Hypothalamus (tissue), 51 donors: ENCODE measurements at places on chromosomes 16 and 17.

GRCh38 chr17:1644493-1645206, 882 bp downstream of the SCARF1 start:
- no peak for DNase-seq

DNA sequence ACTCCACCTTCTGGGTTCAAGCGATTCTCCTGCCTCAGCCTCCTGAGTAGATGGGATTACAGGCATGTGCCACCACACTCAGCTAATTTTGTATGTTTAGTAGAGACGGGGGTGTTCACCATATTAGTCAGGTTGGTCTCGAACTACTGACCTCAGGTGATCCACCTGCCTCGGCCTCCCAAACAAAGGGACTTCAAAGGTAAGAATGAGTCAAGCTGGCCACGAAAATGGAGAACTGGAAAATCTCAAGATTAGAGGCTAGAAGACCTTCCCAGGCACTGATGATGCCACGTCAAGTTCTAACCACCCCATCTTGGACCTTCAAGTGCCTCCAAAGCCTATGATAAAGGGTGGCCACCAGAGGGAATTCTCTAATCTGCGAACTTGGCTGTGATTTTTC, 1.3 kb upstream of the CCL15 start:
- no peak for DNase-seq

DNA sequence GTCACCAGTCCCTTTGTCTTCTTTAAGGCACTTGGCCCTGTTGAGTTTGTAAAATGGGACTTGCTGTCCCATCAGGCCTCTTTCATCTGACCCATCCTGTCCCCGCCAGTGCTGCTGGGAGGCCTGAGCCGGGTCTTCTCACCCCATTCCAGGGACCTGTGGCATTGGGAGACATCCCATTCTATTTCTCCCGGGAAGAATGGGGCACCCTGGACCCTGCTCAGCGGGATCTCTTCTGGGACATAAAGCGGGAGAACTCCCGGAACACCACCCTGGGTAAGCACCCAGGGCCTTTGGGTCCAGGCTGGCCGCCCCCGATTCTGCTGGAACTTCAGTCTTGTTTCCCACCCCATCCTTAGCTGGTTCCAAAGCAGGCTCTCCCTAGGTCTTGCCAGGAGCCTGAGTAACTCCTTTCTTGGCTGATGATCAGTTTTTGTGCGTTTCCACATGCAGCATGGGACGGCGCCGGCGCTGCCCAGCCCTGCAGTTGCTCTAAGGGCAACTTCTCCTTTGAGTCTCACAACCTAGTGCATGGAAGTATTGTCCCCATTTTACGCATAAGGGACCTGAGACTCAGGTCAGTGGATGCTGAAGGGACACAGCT, 4.1 kb downstream of the ZNF213 start:
- DNase-seq, result no peak

GRCh38 chr16:79659344-79659743, 58.8 kb upstream of the MAF start:
- DNase-seq, result no peak

GRCh38 chr16:56938664-56939513, 6.9 kb downstream of the HERPUD1 start:
- no peak for DNase-seq

- no peak for DNase-seq
These were observed 2.1 kb downstream of the CPD start for GRCh38 chr17:30380643-30381339.

GRCh38 chr17:66777689-66778225, 57.2 kb upstream of the CACNG5 start:
- no peak for DNase-seq

GRCh38 chr17:82807101-82807500, 32.7 kb downstream of the ZNF750 start:
- no peak for DNase-seq

- no peak for DNase-seq
These were observed 611 bp downstream of the RRAD start for GRCh38 chr16:66924527-66925321.
